Natural killer cell (primary cell): ENCODE measurements at places on chromosomes 2 and 18. TPM values are rescaled to one million over a fixed set of nuclear protein-coding genes. Genes with fewer than 3 reads are reported as not detected.

Gene AQP12A
- not detected for total RNA-seq

DNA sequence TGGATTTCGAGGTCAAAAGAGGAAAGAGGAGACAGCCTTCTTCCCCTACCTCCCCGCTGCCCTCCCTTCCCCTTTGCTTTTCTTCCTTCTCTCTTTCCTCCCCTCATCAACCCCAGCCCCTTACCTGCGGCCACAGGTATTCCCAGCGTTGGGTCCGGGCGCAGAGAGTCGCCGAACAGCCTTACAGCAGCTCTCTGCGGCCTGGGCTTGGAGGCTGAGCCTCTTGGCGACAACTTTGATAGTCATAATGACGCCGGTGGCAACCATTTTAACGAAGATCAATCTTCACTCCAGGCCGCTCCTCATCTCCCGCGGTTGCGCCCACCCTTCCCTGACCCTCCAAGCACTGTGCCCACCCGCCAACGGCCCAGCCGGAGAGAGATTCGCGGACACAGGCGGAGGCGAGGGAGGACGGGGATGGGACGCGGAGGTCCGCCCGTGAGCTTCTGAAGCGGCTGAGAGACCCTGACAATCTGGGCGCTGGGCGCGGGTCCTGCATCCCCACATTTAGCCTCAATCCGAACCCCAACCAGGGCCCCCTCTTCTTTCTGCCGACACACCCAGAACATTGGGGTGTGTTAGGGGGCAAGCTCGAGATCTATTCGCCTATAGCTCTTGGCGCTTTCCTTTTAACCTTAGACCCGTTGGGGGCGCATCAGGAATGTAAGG lies 1.5 kb upstream of the EVX2 start:
- no peaks in the 10 kb centered on the region for H3K36me3 ChIP-seq
- peaks cover 16% of the 10 kb centered on the region for H3K4me1 ChIP-seq
- H3K27me3 ChIP-seq: peaks cover 96% of the 10 kb centered on the region
- no peak overlapping the region for H3K27ac ChIP-seq

GRCh38 chr2:49973917-49974368 lies 819.6 kb upstream of the FSHR start:
- H3K36me3 ChIP-seq: no peaks in the 10 kb centered on the region
- H3K4me1 ChIP-seq: no peaks in the 10 kb centered on the region
- no peaks in the 10 kb centered on the region for H3K27me3 ChIP-seq
- no peak overlapping the region for H3K27ac ChIP-seq
- peak overlapping the region; percentile 16 for H3K4me3 ChIP-seq

DNA sequence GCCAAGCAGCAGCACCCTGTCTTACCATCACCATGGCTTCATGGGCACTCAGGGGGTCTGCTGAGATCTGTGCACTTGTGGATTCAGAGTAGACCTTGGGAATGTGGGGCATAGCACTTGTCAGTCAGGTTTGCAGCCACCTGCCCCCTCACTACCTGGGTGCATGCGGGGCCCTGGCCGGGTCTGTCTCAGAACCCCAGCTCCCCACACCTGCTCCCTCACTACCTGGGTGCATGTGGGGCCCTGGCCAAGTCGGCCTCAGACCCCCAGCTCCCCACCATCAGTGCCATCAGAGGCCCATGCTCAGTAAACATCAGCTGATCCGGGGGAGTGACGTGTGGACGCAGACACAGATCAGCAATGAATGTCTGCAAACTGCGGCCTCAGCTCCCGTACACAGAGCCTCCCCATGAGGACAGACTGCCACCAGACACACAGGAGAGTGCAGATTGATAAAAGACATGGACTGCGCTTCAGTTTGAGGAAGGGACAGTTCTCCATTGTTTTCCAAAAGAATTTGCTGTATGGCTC lies 205.1 kb downstream of the GLI2 start:
- no peaks in the 10 kb centered on the region for H3K27me3 ChIP-seq
- H3K4me3 ChIP-seq: no peak overlapping the region
- H3K36me3 ChIP-seq: no peaks in the 10 kb centered on the region

Gene MBOAT2
- 2.9 TPM for total RNA-seq

- no peak overlapping the region for H3K27ac ChIP-seq
- no peaks in the 10 kb centered on the region for H3K36me3 ChIP-seq
- H3K27me3 ChIP-seq: no peaks in the 10 kb centered on the region
- DNase-seq: no peak
- H3K4me3 ChIP-seq: no peak overlapping the region
Measured at GRCh38 chr18:35635170-35635569, 53.6 kb downstream of the GALNT1 start.

Gene PAIP2B
- total RNA-seq: 3.4 TPM

DNA sequence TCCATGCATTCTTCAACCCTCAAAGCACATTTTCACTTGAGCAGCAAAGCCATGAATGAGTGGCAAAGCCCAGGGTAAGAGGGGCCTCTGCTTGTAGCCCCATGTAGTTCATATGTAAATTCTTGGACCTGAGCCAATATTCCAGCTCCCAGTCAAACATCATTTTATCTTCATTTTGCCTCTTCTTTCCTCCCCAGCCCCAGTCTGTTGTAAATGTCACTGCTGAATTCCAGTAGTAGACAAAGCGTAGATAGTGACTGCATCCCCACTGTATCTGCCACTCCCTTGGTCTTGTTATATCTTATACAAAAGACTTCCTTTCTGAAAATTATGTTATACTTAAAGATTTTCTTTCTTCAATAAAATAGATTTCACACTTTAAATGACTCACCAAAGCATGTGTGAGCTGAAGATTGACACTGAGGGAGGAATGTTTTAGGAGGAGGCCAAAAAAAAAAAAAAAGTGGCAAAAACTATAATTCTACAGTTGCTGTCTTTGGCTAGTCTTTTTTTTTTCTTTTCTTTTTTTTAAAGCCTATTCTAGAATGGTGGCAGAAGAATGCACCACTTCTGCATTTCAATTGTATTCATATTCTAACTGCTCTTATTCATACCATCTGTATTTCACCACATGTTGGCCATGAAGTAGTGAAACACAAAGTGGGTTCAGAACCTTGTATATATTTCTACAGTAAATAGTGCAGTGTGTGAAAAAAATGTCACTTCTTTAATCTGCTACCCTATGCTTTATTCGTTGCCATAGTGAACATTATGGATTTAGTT lies 306.1 kb downstream of the CPS1 start:
- H3K27me3 ChIP-seq: no peaks in the 10 kb centered on the region
- no peaks in the 10 kb centered on the region for H3K4me1 ChIP-seq
- no peak overlapping the region for H3K27ac ChIP-seq
- no peak for DNase-seq
